Memory B cell (primary cell): ENCODE measurements at places on chromosomes 13 and 19.

GRCh38 chr19:6047741-6048251, 62.5 kb downstream of the RFX2 start:
- DNase-seq = no peak

- no peak for DNase-seq
Observed at GRCh38 chr13:74966814-74967424, 515.0 kb downstream of the TBC1D4 start.

GRCh38 chr13:45055902-45056648, 64.2 kb upstream of the GTF2F2 start:
- no peak for DNase-seq

- no peak for DNase-seq
Observed at GRCh38 chr19:20664901-20665781, 3.8 kb upstream of the ZNF626 start.

DNA sequence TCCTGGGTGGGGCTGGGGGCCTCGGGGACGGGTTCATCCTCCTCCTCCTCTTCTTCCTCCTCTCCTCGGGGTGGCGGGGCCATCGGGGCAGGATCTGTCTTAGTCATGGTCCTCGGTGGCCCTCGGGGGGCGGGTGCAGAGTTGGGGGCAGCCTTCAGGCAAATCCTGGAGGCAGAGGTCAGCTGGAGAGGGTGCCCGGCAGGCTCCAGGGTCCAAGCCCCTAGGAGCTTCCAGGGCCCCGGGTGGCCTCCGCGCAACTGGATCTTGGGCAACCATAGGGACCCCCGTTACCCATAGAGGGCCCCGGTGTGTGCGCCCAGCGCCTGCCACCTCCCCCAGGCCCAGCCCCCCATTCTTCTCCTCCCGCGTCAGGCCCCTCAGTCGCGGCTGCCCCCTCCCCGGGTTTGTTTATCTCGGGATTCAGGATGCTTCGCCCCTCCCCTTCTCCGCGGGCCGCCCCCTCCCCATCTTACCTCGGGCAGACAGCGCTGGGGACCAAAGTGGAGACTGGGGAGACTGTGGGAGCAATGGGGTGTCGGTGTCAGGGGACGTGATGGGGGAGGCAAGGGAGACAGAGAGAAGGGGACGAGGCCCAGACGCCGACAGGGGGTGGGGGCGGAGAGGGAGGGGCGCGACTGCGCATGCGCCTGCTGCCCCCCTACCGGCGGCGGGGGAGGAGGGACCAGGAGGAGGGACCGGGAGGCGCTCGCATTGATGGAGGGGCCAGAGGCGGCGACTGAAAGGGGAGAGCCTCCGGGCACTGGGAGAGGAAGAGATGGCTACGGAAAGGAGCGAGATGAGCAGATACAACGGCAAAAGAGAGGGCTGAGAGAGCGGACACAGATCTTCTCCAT, at the start of gene CLIP3:
Gene CLIP3, minus strand, starts transcription at position 623 of the 854 bp plus-strand sequence. Its CDS starts 516 bp downstream, at position 107.
- no peak for DNase-seq

- no peak for DNase-seq
Observed at GRCh38 chr13:56166864-56167263, 973.9 kb upstream of the PRR20A start.

DNA sequence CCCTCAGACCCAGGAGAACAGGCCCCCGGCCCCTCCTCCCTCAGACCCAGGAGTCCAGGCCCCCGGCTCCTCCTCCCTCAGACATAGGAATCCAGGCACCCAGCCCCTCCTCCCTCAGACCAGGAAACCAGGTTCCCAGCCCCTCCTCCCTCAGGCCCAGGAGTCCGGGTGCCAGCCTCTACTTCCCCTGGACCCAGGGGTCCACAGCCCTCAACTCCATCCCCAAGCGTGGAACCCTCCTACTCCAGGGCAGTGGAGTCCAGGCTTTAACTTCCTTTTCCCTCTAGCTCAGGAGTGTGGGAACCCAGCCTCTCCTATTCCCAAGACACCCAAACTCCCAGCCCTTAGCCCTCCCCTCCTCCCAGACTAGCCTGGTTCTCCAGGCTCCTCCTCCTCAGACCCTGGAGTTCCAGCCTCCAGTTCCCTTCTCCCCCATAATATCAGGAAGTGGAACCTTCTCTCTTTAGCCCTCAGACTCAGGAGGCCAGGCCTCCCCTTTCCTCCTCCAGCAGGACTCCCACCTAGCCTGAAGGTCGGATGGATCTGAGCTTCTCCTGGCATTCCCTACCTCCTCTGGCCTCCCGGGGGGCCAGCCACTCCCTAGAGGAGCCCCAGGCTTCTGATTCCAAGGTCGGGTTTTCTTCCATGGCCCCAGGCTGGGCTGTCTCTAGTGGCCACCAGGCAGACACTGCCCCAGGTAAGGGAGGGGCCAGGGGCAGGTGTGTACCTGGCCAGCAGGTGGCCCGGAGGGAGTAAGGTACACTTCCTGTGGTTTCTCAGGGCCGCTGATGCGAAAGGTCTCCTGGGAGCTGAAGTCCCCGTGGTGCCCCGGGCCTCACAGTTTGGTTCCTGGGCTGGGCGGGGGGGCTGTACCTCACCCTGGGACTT, at the start of gene TMC4:
Gene TMC4, minus strand, starts transcription at position 690 of the 888 bp plus-strand sequence. Its CDS starts 43 bp downstream, at position 647.
- no peak for DNase-seq

DNA sequence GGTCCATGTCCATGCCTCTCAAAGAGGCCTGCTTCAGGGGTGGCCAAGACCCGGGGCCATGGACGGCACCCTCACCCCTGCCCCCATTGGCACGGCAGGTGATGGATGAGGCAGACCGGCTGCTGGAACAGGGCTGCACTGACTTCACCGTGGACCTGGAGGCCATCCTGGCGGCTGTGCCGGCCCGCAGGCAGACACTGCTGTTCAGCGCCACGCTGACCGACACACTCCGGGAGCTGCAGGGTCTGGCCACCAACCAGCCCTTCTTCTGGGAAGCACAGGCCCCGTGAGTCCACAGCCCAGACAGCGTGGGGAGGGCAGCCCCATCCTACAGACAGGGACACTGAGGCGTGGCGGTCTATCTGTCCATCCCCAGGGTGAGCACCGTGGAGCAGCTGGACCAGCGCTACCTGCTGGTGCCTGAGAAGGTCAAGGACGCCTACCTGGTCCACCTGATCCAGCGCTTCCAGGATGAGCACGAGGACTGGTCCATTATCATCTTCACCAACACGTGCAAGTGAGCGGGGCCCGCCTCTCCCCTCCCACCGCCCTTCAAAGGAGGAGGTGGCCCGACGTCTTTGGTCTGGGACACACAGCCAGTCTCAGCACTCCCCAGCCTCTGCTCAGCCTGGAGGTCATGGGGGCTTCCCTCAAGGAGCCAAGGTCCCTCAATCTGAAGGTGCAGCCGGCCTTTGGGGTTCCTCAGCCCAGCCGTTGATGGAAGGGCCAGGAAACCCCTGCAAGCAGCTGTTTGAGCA, 2.9 kb downstream of the DDX49 start:
- DNase-seq = no peak

- DNase-seq = no peak
Observed at GRCh38 chr19:40229484-40229883, 3.0 kb upstream of the CCNP start.

GRCh38 chr13:27245610-27246009, 5.7 kb upstream of the RPL21 start:
- no peak for DNase-seq

DNA sequence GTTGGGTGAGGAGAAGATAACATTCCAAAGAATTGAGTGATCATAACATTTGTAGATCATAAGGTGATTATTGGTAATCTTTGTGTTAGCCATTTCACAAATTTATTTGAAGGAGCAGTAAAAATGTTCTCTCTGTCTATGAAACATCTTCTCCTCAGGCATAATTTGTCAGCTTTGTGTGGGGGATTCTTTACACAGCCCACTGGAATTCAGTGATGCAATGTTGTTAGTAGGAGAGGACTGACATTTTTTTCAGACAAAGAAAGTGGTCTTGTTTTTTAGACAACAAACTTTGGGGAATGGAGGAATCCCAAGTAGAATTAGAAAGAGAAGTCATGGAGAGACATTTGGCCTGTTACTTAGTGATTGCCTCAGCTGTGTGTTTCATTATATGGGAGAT, 100.3 kb downstream of the ITGBL1 start:
- DNase-seq = no peak

DNA sequence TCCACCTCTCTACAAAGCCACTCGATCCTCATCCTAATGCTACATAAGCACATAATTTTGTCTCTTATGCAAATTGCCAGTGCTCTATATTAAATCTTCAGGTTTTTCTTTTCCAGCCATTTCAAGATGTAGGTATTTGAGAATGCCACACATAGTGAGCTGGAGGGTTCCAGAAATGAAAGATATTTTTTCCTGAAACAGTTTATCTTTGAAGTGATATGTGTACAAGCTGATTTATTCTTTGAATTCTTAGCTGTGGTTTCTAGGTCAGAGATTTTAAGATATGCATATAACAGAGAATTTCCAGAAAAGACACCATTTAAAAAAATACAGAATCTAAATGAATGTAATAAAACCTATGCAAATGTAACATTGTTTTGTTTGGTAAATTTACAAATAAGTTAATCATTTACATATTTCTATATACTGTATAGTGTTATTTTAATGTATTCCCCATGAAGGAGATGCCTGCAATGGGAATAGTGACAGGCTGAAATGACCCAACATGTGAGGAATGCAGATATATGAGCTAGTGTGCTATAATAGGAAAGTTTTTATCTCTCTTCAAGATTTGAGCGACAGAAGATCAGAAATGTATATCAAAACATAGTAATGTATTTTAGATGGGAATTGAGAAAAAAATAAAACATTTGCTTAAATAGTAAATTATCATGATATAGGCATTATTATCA, 570.2 kb downstream of the SLITRK1 start:
- DNase-seq = no peak

- DNase-seq = no peak
Observed at GRCh38 chr13:46606970-46607369, 54.0 kb downstream of the LRCH1 start.

DNA sequence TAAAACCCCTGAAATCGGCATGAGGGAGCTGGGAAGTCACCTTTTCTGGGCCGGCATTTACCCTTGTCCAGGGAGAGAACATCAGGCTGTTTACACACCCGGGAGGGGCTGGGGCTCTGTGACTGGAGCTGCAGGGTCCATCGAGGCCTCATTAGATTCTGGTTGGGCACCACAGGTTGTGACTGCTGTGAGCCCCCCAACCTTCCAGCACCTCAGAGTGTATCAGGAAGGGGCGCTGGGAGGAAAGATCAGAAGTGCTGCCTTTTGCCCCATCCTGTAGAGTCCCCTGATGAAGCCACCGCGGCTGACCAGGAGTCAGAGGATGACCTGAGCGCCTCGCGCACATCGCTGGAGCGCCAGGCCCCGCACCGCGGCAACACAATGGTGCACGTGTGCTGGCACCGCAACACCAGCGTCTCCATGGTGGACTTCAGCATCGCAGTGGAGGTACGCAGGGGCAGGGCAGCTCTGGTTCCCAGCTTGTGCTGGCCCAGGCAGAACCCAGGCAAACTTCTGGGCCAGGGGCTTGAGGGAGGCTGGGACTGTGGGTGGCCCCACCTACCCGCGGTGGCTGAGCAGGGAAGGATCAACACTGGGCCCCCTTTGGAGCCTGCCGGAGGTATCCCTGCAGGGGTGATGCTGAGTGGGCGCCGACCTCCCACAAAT, 136.4 kb downstream of the STK24 start:
- DNase-seq = no peak

GRCh38 chr13:36528105-36528504, 95.8 kb downstream of the CCNA1 start:
- no peak for DNase-seq

DNA sequence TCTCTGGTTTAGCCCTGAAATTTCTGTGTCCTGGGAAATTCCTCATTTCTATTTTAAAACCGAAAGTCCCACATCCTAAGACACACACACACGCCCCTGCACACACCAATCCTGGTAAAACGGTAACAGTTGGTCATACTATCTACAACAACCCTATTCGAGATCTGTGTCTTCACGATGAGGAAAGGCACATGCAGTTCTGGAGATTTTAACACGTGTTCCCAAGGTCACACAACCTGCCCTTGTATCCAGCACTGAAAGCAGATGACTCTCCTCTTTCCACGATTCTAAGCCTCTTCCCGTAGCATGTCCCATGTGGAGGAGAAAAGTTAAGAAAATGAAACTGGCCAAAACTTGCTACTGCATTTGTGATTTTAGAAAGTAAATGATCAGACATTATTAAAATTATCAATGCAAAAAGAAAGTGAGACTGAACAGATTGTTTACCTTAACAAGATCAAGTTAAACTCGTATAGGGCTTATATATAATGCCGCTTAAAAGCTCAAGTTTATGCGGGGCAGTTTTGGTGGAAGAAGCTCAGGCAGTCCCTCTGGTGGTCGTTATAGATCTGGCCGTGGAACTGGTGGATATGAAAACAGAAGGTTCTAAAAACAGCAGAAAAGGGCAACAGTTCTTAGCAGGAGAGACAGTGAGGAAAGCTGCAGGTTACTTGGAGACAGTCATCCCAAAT, 32.7 kb downstream of the VSTM1 start:
- no peak for DNase-seq

DNA sequence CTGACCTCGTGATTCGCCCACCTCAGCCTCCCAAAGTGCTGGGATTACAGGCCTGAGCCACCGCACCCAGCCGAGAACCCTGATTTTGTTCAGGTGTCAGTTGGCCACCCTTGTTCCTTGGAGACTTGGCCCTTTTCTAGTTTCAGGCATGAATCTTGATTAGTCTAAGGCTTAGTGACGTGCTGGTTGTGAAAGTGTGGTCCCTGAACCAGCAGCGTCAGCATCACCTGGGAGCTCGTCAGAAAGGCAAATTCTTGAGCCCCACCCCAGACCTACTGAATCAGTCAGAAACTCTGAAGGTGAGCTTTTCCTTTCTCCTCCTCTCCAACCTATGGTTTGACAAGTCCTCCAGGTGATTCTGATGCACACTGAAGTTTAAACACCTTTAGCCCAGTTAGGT, 35.2 kb downstream of the CACNG6 start:
- no peak for DNase-seq

- DNase-seq = no peak
Observed at GRCh38 chr13:70941454-70941853, 833.2 kb upstream of the KLHL1 start.

DNA sequence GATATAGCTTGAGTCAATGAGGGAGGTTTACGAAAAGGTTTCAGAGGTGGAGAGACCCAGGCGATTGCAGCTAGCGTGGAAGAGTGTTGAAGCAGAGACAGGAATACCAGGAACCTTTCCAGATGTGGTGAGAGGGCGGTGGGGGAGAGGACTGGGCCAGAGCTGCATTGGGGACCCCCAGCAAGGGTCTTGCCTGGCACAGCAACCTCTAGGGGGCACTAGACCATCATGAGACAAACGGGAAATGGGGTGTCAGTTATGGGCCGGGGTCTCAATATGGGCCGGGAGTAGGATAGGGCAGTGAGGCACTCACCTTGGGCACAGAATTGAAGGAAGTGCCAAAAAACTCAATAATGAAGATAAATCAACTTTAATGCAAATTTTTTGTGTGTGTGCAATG, 2.1 kb upstream of the LRP3 start:
- DNase-seq = no peak

DNA sequence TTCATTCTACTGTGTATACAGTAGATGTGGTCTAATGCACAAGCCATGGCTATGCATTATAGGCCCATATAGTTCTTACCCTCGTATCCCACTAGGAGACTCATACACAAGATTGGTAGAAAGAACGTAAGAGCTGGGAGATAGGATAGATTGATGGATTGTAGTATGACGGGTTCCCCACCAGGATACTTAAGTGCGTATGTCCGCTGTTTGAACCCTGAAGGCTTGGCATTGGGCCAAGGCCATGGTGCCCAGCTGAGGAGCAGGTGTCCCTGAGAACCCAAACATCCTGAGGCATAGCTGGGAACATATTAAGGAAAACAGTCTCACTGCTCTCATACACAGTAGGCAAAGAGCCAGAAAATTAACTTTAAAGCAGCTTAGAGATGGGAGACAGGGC, 617.5 kb upstream of the KLF12 start:
- DNase-seq = no peak

GRCh38 chr13:42107421-42107820, 59.0 kb downstream of the DGKH start:
- no peak for DNase-seq

GRCh38 chr13:85544756-85545155, 254.5 kb downstream of the SLITRK6 start:
- DNase-seq = no peak
